ENCODE measurements at places on chromosomes 4 and X.

GRCh38 chr4:15396157-15396800 lies 31.6 kb upstream of the C1QTNF7 start:
- DNase-seq, result peak; percentile 60

GRCh38 chrX:40318801-40319200 lies 221.0 kb upstream of the BCOR start:
- DNase-seq, result no peak

DNA sequence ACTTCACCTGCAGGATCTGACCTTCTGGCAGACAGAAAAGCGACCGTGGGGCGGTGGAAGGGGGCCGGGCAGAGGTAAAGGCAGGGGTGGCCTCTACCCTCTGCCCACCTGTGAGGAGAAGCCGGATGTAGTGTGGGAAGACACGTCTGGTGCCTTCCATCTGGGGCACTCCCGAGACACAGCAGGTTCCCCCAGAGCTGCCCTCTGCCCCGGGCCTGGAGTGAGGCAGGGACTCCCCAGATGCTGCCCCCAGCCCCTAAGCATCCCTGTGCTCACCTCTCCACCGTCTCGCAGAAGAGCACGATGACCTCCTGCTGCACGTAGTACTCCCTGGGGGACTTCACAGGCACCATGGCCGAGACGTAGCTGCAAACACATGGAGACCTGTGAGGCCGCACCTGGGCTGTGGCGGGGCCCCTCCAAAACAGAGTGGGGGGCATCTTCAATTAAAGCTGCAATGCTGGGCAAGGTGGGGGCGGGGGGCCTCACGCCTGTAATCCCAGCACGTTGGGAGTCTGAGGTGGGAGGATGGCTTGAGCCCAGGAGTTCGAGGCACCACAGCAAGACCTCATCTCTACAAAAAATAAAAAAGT lies 75.3 kb upstream of the MXD4 start:
- DNase-seq, result no peak

- no peak for DNase-seq
Observed at GRCh38 chr4:173185847-173186510, 17.4 kb downstream of the GALNT7 start.

- DNase-seq, result no peak
Observed at GRCh38 chrX:104254442-104255115, at the start of gene ESX1. Gene ESX1 (minus strand): TSS chrX:104254933. CDS start chrX:104254849, 84 bp downstream.

GRCh38 chrX:18616688-18617406 lies 55.1 kb downstream of the RS1 start:
- DNase-seq, result no peak

DNA sequence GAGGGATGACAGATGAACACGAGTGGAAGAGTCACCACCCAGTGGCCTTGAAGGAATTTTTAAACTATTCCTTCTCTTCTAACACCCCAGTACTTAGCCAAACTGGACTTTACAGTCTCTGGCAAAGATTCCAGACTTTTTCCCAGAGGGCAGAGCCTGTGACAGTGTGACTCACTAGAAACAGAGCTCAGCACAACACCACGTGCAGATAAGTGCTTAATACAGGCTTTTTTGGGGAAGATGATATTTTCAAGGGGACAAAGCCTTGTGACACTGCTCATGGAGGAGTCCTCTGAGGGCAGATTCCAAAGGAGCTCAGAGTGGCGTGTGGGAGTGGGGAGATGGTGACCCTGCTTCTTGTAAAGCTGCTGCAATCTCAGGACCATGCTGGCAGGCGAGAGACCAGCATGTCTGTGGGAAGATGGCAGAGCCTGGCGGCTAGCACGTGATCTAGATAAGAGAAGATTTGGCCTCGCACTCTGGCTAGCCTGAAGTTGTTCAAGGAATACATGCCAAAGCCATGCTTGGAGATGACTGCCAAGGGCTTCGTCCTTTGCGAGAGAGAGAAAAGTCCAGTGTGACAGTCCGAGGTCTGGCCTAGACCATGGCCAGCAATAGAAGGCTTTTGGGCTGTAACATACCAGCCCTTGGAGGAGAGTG lies 2.4 kb downstream of the RAB33A start:
- peak; percentile 52 for DNase-seq

- DNase-seq, result no peak
Observed at GRCh38 chrX:5683996-5684395, 544.7 kb downstream of the NLGN4X start.

DNA sequence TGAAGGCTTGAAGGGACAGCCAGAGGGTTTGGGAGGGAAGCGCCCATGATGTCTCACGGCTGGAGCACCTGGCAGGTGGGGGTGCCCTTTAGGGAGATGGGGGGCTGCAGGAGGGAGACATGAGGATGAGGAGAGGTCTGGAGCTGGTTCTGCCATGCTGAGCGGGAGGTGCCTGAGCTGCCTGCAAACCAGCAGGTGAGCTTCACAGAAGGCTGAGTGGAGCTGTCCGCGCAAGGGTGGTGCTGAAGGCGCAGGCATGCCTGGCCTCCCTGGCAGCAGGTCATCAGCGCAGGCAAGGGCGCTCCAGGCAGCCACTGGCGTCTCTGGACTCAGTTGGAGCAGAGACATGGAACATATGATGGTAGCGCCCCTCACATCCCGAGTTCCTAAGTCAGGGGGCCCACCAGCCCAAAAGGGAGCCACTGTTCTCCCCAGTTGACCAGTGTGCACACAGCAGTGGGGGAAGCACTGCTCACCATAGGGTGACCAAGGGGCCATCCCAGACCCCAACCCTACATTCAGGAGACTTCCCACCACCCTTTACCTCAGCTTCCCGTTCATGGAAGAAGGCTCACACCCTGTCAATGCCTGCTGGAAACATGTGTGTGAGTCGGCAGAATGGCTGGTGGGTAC lies 25.8 kb downstream of the ADRA2C start:
- no peak for DNase-seq

Data from BE2C (cell line).